ENCODE measurements at places on chromosomes 3 and 15. TPM values are rescaled to one million over a fixed set of nuclear protein-coding genes. Genes with fewer than 3 reads are reported as not detected.
A peak's percentile ranks its signal among the peaks of the same experiment; 100 is the strongest.

Gene BCHE
- 1.6 TPM for total RNA-seq

- H3K27ac ChIP-seq = no peak overlapping the region
- no peak for DNase-seq
- no peaks in the 10 kb centered on the region for H3K27me3 ChIP-seq
- peaks cover 6% of the 10 kb centered on the region for H3K4me1 ChIP-seq
Measured at GRCh38 chr3:133570937-133571320, 2.6 kb upstream of the CDV3 start.

- DNase-seq = no peak
- no peaks in the 10 kb centered on the region for H3K36me3 ChIP-seq
- no peaks in the 10 kb centered on the region for H3K27me3 ChIP-seq
- no peaks in the 10 kb centered on the region for H3K4me1 ChIP-seq
- H3K27ac ChIP-seq = no peak overlapping the region
Measured at GRCh38 chr3:13706451-13706850, 157.5 kb downstream of the FBLN2 start.

DNA sequence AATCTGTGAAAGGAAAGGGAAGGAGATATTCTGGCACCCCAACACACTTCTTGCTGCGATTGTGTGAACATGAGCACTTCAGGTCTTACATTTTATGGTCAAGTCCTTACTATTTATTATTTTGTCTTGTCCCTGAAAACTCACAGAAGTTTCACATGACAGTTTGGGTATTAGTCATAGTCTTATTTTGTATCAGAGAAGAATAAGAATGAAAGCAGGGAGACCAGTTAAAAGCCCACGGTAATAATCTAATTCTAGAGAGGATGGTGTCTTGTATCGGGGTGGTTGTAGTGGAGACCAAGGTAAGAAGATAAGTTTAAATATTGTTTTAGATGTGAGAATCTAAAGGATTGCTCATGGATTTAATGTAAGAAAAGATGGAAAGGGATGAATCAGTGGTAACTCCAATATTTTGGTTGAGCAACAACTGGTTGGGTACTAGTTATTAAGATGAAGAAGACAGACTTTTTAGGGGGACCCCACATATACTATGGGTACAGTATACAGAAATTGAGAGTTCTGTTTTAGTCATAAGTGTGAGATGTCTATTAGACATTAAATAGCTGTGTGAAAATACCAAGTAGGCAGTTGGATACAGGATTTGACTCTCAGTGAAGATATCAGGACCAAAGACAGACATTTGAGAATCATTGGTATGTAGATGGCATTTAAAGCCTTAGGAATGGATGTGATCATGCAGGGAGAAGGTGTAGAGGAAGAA, 227.6 kb downstream of the MFSD1 start:
- H3K4me1 ChIP-seq = no peaks in the 10 kb centered on the region
- H3K4me3 ChIP-seq = no peak overlapping the region
- no peaks in the 10 kb centered on the region for H3K36me3 ChIP-seq
- H3K27ac ChIP-seq = no peak overlapping the region
- H3K27me3 ChIP-seq = no peaks in the 10 kb centered on the region

GRCh38 chr15:75031848-75032247, 8.5 kb downstream of the PPCDC start:
- DNase-seq = no peak
- no peak overlapping the region for H3K4me3 ChIP-seq
- no peak overlapping the region for H3K27ac ChIP-seq
- no peaks in the 10 kb centered on the region for H3K27me3 ChIP-seq
- H3K36me3 ChIP-seq = no peaks in the 10 kb centered on the region
- H3K4me1 ChIP-seq = peaks cover 4% of the 10 kb centered on the region

Gene SPG11
- total RNA-seq = 95.3 TPM

GRCh38 chr15:50138391-50138790, 19.4 kb upstream of the ATP8B4 start:
- H3K4me1 ChIP-seq = no peaks in the 10 kb centered on the region
- no peak overlapping the region for H3K27ac ChIP-seq
- no peak for DNase-seq
- no peaks in the 10 kb centered on the region for H3K36me3 ChIP-seq
- H3K27me3 ChIP-seq = no peaks in the 10 kb centered on the region
- no peak overlapping the region for H3K4me3 ChIP-seq

Gene KCNH8
- 0.77 TPM for total RNA-seq

GRCh38 chr15:71883447-71883846, 73.1 kb downstream of the NR2E3 start:
- no peak overlapping the region for H3K27ac ChIP-seq
- no peaks in the 10 kb centered on the region for H3K36me3 ChIP-seq
- no peaks in the 10 kb centered on the region for H3K27me3 ChIP-seq
- no peak overlapping the region for H3K4me3 ChIP-seq

Gene USP3
- total RNA-seq = 57.6 TPM

DNA sequence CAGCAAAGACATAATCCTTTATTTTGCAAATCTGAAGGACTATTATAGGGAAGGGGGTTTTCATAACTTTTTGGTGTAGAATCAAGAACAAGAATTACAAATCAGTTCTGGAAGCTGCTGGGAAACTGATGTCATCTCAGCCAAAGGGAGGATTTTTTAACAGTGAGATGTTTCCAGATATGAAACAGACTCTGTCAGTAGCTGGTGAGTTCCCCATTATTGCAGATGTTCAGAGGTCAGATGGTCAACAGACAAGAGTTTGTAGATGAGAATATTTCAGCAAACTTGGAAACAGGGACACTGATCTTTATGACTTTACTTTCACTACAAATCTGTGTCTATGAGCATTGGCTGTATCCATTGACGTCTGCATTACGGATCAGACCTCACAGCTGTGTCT, 71.9 kb upstream of the LPP start:
- no peak for DNase-seq
- no peaks in the 10 kb centered on the region for H3K4me1 ChIP-seq
- H3K4me3 ChIP-seq = no peak overlapping the region
- no peaks in the 10 kb centered on the region for H3K27me3 ChIP-seq
- H3K27ac ChIP-seq = no peak overlapping the region

- H3K27ac ChIP-seq = no peak overlapping the region
- no peaks in the 10 kb centered on the region for H3K27me3 ChIP-seq
- DNase-seq = no peak
- H3K4me3 ChIP-seq = no peak overlapping the region
Measured at GRCh38 chr3:71076361-71077002, 507.0 kb downstream of the FOXP1 start.

Gene RFT1
- total RNA-seq = 15.3 TPM

Gene SELENOT
- total RNA-seq = 114 TPM

GRCh38 chr15:25171111-25171811, 216.5 kb downstream of the SNRPN start:
- peak; percentile 14 for DNase-seq
- no peaks in the 10 kb centered on the region for H3K4me1 ChIP-seq
- no peak overlapping the region for H3K4me3 ChIP-seq
- H3K27me3 ChIP-seq = no peaks in the 10 kb centered on the region
- H3K36me3 ChIP-seq = no peaks in the 10 kb centered on the region
- no peak overlapping the region for H3K27ac ChIP-seq

- no peaks in the 10 kb centered on the region for H3K27me3 ChIP-seq
- no peak for DNase-seq
- H3K4me1 ChIP-seq = no peaks in the 10 kb centered on the region
- no peaks in the 10 kb centered on the region for H3K36me3 ChIP-seq
Measured at GRCh38 chr3:151584566-151584965, 123.7 kb upstream of the IGSF10 start.

GRCh38 chr3:127411083-127411727, 123.4 kb upstream of the PRR20G start:
- peak; percentile 7 for DNase-seq
- no peaks in the 10 kb centered on the region for H3K27me3 ChIP-seq
- no peak overlapping the region for H3K27ac ChIP-seq
- H3K36me3 ChIP-seq = no peaks in the 10 kb centered on the region
- no peaks in the 10 kb centered on the region for H3K4me1 ChIP-seq

GRCh38 chr3:197686899-197687298, 49.8 kb downstream of the RUBCN start:
- H3K27me3 ChIP-seq = no peaks in the 10 kb centered on the region
- no peak overlapping the region for H3K4me3 ChIP-seq
- H3K36me3 ChIP-seq = no peaks in the 10 kb centered on the region
- no peaks in the 10 kb centered on the region for H3K4me1 ChIP-seq
- no peak overlapping the region for H3K27ac ChIP-seq
- no peak for DNase-seq

DNA sequence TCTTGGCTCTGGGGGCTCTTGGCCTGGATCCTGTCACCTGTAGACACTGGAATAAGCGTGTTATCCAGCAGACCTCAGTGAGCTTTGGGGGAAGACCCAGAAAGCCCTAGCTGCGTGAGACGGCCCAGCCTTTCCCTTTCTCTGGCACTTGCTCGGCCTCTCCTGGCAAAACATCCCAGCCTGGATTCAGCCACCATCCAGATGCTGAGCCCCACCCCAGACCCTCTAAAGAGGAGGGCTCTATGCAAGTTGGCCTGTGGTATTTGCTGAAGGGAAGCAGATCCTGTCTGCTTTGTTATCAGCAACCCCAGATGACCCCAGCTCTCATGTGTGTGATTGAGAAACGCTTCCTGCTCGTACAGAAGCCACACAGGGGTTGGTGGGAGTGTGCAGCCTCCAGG, 267.2 kb downstream of the FAM43A start:
- no peaks in the 10 kb centered on the region for H3K36me3 ChIP-seq
- no peak overlapping the region for H3K27ac ChIP-seq
- no peaks in the 10 kb centered on the region for H3K27me3 ChIP-seq
- DNase-seq = no peak

GRCh38 chr3:31615071-31615875, 82.5 kb downstream of the STT3B start:
- DNase-seq = no peak
- H3K36me3 ChIP-seq = no peaks in the 10 kb centered on the region
- no peaks in the 10 kb centered on the region for H3K4me1 ChIP-seq
- no peak overlapping the region for H3K27ac ChIP-seq

- no peak for DNase-seq
- no peaks in the 10 kb centered on the region for H3K4me1 ChIP-seq
- H3K4me3 ChIP-seq = no peak overlapping the region
- H3K27me3 ChIP-seq = no peaks in the 10 kb centered on the region
Measured at GRCh38 chr3:106566277-106566676, 697.5 kb upstream of the CBLB start.
